M059J (cell line): ENCODE measurements at places on chromosomes 1 and 21. TPM values are rescaled to one million over a fixed set of nuclear protein-coding genes. Genes with fewer than 3 reads are reported as not detected.

KLHDC8A gene
- total RNA-seq, result not detected in 2 replicates

DNA sequence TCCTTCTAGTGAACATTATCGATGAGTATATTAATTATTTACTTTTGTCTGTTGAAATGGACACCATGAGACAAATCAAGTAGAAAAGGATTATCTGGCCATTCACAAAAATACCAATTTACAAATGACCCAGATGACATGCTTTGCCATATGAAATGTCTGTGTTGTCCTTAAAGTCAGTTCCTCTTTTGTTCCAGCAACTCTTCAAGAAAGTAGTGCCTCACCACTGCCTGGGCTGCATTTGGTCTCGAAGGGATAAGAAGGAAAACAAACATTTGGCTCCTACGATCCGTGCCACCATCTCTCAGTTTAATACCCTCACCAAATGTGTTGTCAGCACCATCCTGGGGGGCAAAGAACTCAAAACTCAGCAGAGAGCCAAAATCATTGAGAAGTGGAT is 79.6 kb downstream of the RGL1 start:
- DNase-seq, result no peak

DNA sequence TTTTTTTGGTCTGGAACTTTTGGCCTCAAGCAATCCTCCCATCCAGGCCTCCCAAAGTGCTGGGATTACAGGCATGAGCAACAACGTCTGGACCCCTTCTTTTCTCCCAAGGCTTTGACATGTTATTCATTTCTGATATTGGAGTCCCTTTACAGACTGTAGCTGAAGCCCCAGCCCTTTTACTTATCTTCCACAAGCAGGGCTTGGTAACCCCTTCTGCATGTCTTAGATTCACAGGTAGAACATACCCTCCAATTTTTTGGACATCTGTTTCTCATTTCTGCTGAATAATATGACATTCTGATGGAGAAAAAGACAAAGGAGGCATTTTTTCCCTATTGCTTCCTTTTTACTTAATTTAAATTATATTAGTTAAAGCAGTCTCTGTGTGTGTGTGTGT is 39.2 kb upstream of the RGS21 start:
- no peak for DNase-seq

RPE65 gene
- not detected in 2 replicates for total RNA-seq

GRCh38 chr1:93083979-93084378 is 4.9 kb downstream of the MTF2 start:
- no peak for DNase-seq

FAM72C gene
- total RNA-seq, result 4.3 and 5.2 TPM in 2 replicates

CFHR2 gene
- not detected in 2 replicates for total RNA-seq
